ENCODE measurements at places on chromosomes 1 and 21. TPM values are rescaled to one million over a fixed set of nuclear protein-coding genes. Genes with fewer than 3 reads are reported as not detected.

The RGS13 gene
- 176 TPM for total RNA-seq

The SPTA1 gene
- not detected for total RNA-seq

- no peaks in the 10 kb centered on the region for H3K27me3 ChIP-seq
- H3K27ac ChIP-seq, result no peak overlapping the region
- DNase-seq, result no peak
- no peak overlapping the region for H3K4me3 ChIP-seq
- no peaks in the 10 kb centered on the region for H3K4me1 ChIP-seq
Observed at GRCh38 chr1:2934156-2934540, 87.1 kb upstream of the ACTRT2 start.

DNA sequence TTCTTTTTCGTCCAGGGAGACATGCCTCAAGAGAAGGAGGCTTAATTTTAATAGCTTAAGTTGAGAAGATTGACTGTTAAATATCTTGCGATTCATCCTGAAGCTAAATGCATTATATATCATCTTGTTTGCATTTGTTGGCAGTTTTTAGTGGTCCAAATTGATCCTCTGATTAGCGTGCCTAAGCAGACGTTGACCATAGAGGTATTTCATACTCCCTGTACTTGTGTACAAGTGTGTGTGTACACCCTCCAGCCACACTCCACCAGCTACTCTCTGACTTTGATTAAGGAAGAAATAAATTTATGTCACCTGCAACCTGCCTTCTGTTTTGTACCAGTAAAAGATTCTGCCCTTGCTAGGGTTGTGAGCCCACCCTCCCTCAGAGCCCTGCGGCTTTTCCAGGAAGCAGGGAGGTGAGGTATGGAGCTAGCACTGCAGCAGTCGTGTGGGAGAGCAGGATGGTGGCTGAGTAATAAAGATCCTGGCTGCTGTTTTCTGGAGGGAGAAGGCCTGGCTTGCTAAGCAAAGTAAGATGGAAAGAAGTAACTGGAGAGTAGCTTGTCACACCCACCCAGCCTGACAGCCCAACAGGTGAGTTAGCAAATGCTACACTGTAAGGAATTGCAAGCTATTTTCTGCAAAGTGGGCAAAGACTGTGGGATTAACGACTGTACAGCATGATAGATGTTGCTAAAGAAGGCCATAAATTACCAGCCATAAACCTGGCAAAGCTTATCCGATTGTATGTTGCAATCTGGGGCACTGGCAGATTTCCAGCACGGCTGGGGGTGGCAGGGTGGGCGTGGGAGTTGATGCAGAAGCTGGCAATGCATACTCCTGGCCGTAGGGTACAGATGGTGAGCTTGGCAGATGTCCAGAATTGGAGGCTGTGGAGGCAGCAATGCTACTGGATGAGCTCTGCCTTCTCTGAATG, 170.2 kb downstream of the TNR start:
- H3K4me3 ChIP-seq, result no peak overlapping the region
- no peaks in the 10 kb centered on the region for H3K4me1 ChIP-seq
- H3K36me3 ChIP-seq, result no peaks in the 10 kb centered on the region
- no peaks in the 10 kb centered on the region for H3K27me3 ChIP-seq
- no peak overlapping the region for H3K27ac ChIP-seq

Measured in Karpas-422 (cell line).